SK-MEL-5 (cell line): ENCODE measurements at places on chromosomes 13 and 19. TPM values are rescaled to one million over a fixed set of nuclear protein-coding genes. Genes with fewer than 3 reads are reported as not detected.

GRCh38 chr13:42707048-42707447 lies 74.3 kb upstream of the FAM216B start:
- no peak for DNase-seq

The TMEM145 gene
- total RNA-seq, result 0.51 and 0.98 TPM in 2 replicates

DNA sequence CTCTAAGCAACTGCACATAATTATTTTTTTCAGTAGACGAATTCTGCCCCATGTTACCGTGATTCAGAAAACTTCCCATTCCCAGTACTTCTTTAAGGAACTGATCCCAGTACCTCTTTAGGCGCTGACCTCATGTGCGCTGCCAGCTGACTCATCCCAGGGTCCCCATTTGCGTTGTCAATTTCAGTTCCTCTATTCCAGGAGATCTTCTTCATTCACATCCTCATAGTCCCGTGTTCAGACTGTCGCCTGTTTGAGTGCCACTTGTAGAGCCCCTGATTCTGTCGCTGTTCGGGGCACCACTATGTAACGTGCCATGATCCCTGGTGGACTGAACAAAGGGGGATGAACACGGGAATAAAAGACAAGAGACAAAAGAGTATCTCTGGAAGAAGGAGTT lies 16.4 kb downstream of the FPR3 start:
- no peak for DNase-seq

GRCh38 chr19:13001502-13002165 lies 6.4 kb downstream of the NFIX start:
- DNase-seq, result no peak
